ENCODE measurements at places on chromosomes 13 and 19.

GRCh38 chr19:24004166-24004565 is 82.8 kb upstream of the ZNF254 start:
- no peak for DNase-seq

DNA sequence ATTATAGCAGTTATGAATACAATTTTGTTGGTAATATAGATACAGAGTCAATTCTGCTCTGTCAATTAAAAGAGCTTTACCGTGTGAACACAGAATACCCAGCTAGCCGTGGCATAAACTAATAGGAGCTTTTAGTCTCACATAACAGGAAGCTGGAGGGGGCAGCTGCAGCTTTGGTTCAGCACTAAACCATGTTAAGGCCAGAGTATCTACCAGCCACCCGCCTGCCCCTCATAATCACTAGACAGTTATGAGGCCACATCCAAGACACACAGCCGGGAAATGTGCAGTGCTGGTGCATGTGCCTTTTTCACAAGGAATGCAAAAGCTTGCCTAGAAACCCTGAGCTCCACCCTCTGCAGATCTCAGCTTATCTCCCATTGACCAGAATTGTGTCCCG is 62.3 kb downstream of the SGCG start:
- no peak for DNase-seq

GRCh38 chr19:38388349-38389100 is at the start of gene SPRED3:
Gene SPRED3 (plus strand): TSS chr19:38388697. CDS start chr19:38390303, 1,606 bp downstream.
- DNase-seq = no peak

DNA sequence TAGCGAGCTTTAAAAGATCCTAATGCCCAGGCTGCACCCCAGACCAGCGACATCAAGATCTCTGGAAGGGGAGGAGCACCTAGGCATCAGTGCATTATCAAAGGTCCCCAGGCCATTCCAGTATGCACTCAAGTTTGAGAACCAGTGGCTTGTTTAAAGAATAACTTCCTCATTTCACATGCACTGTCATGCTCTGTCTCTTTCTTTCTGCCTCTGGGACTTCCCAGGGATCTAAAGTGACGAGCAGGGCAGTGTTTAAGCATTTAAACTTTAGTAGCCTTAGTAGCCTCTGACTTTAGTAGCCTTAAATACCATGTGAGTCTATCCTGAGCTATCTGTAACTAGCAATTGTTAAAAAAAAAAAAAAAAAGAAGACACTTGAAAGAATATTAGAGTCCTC is 8.9 kb upstream of the FARP1 start:
- DNase-seq = no peak

DNA sequence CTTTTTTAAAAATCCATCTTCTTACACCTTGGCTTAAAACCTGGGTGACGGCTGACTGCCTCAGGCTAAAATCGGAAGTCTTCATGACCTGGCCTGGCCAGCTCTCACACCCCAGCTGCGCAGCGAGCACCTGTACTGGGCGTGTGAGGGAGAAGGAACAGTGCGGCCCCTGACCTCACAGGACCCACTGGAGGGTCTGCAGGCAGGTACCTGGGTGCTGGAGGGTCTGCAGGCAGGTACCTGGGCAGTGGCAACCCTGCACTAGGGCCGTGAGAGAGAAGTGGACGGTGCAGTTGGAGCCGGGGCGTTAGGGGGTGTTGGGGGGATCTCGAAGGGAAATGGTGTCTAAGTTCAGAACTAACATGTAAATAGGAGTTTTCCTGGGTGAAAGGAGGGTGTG is 144.3 kb downstream of the STK24 start:
- no peak for DNase-seq

GRCh38 chr13:107192289-107192688 is 624.4 kb upstream of the ARGLU1 start:
- DNase-seq = no peak

GRCh38 chr13:112755331-112755730 is 65.5 kb downstream of the ATP11A start:
- DNase-seq = no peak

DNA sequence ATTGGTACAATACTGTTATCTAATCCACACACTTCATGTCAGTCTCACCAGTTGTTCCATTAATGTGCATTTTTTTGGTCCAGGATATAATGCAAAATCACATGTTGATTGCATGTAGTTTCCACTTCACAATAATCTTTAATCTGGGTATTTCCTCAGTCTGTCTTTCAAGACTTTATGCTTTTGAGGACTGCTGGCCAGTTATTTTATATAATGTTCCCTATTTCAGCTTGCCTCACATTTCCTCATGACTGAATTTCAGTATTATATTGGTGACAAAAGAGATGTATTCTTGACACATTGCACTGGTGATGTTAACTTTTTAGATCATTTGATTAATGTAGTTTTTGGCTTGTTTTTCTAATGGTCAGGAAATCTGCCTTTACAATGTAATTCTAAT is 368.3 kb downstream of the IRS2 start:
- DNase-seq = no peak

DNA sequence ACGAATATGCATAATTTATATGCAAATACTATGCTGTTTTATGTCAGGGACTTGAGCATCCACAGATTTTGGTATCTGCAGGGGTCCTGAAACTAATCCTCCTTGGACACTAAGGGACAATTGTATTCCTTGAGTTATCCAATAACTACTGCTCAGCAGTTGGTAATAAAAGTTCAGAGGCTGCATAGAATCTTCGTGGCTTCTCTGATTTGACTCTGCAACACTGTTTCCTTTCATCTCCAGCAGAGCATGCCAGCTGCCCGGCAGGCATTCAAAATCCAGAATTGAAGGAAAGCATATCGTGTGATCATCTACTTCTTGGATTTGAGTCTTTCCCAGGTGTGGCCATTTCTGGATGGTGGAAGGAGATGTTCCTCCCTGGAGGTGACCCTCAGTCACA is 64.5 kb upstream of the MRI1 start:
- DNase-seq = no peak

DNA sequence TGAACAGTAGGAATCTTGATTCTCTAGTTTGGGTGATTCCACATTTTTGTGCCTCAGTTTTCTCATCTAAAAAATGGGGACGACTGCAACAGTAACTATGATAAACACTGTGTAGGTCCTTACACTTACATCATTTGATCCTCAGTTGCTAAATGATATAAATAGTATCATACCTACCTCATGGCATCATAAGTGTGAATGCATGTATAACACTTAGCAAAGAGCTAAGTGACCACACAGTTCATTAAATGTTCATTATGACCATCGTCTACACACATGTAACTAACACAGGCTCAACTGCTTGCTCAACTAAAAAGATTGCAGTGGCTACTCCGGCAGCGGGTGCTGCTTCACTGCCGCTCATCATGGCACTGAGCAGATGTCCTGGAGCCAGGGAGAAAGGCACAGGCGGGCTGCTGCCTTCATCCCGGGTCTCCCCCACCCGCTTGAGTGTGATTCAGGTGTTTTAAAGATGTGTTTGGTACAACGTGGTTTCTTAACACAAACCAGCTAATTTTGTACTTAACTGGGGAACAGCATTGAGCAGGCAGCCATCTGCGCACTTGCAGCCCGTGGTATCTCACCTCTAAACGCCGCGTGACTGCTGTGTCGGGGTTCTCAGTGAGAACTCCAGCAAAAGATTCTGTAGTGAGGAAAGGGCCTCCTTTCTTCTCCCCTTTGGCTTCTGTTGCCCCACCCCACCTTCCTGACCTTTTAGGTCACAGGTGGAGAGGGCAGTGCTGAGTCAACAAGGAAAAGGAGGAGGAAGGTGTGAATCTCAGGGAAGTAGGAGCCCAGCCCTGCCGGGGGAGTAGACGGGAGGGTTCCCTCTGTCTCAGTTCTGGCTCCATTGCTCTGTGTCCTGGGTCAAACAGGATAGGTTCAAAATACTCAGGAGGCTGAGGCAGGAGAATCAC is 11.7 kb upstream of the ACTN4 start:
- no peak for DNase-seq

DNA sequence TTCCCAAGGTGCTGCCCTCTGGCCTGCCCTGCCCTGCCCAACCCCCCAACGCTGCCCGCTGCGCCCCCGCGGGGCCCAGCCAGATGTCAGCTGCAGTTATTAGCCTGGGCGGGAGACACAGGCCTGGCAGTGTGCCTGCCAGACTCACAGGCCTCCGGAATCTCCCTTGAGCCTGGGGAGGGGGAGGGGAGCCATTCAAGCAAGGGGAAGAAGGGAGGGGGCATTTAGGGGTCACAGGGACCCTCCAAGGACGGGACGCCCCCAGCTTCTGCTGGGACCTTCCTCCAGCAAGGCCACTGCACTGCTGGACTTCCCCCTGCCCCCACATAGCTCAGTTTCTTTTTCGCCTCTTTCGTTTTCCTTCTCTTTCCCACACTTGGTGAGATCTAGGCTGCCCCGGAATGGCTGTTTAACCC is 2.6 kb upstream of the JUNB start:
- DNase-seq = peak; percentile 89

GRCh38 chr13:110936519-110936918 is 21.6 kb upstream of the ANKRD10 start:
- DNase-seq = no peak

DNA sequence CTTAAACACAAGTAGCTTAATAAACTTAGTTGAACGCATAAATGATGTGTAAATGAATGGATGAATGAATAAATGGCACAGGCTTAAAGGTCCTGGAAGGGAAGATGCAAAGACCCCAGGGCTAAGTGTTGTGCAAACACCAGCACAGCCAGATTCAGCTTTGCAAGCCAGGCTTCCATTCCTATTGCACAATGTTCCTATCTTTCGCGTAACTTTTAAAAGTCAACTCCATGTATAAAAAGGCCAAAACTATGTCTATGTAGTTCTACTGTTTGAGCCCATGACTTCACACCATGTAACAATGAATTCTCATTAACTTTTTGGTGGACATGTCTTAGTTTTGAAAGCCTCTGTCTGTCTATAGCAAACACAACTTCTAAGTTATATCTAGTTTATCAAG is 226.0 kb downstream of the NALCN start:
- no peak for DNase-seq

DNA sequence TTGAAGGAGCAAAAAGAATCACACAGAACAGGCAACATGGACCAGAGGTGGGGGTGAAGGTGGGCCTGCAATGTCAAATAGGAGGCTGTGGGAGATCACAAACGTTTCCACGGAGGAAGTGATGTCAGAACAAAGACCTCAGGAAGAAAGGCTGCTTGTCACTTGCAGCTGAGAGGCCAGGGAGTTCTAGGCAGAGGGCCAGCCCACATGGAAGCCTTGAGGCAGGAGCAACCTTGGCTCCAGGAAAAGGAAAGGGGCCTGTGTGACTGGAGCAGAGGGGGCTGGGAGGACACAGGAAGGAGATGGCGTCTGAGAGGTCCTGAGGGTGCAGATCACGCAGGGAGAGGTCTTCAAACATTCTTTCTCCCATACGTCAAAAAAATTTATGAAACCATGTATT is 16.3 kb downstream of the ZNF160 start:
- no peak for DNase-seq

GRCh38 chr13:39688699-39689405 is 33.4 kb downstream of the COG6 start:
- no peak for DNase-seq

DNA sequence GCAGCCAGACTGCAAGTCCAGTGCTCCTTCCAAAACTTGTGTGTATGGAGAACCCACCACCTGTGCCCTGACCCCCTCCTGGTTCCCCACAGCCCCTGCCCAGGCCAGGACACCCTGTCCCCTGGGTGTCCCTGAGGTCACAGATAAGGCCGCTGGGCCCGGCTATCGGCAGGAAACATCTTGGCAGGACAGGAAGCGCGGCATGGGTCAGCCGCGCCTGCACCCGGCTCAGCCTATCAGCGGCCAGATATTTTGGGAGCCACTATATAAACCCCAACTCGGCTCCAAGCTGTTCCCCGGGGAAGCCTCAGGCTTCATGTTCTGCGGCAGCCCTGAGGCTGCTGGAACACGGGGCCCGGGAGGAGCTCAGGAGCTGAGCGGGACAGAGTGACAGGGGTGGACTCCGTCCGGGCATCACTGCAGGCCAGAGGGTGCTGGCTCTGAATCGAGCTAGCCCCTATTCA is 60.8 kb downstream of the AP1M1 start:
- DNase-seq = peak; percentile 44

- no peak for DNase-seq
Measured at GRCh38 chr19:11693505-11694499, 44.9 kb downstream of the ZNF823 start.

DNA sequence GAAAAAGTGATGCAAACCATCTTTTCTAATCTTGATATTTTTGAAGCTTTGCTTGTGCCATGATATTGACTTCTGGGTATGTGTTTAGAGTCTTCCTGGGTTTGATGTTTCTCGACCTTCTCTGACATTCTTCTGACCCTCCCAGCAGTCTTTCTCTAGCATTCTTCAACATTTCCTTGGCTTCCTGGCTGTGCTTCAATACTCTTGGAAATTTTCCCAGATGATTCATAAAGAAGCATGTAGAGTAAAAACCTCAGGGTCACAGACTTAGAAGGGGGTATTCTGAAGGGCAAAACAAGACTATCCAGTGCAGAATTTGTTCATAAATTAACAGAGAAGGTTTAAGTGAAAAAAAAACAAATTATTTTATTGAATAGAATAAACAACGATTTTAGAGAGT is 946.3 kb upstream of the PCDH9 start:
- no peak for DNase-seq

DNA sequence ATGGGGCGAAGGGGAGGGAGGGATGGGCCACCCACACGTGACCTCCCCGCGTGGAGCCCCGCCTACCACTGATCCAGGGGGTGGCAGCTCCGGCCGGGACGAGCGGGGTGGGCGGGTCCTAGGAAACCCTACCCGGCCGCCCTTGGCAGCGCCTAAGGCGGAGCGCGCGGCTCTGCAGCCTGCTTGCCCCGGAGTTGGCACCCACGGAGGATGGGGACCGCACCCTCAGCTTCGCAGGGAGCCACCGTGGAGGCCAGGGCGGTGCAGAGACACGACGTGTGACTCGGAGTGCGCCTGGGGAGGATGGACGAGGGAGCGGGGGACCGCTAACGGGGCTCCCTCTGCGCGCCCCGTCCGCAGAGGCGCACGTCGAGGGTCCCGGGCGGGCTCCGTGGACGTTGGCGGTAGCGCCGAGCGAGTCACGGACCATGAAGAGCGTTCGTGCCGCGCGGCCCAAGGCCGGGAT is at the start of gene RGS9BP:
Gene RGS9BP (plus strand): TSS at position 129 of the 466 bp plus-strand sequence. CDS start 416 bp downstream, outside the sequence.
- DNase-seq = peak; percentile 87

DNA sequence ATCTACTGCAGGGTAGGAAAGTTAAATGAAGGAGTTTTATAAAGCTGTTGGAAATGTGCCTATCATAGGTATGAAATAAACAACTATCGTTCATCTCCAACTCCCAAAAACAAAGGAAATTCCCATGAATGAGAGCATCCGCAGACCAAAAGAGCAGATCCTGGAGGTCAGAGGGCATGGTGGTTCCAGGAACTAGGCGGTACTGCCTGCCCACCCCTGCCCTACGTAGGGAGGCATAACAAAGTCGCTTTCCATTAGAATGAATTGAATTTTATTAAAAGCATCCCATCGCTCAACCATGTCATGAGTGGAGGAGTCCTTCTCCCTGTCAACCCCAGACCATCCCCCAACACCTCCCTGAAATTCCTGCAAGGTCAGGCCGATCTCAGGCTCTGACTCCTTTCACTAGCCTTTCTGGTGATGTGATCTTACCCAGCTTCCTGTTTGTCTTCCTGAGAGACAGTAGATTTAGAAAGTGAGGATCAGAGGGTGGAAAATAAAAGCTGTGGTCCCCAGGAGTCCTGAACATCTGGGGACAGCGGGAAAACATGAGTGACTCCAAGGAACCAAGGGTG is at the start of gene CLEC4M:
Gene CLEC4M (plus strand): TSS at position 525 of the 575 bp plus-strand sequence. CDS start 24 bp downstream, at position 549.
- DNase-seq = no peak

Data from transverse colon (tissue), 4 donors.